ELF-1 (cell line): ENCODE measurements at places on chromosomes 5 and 9.

DNA sequence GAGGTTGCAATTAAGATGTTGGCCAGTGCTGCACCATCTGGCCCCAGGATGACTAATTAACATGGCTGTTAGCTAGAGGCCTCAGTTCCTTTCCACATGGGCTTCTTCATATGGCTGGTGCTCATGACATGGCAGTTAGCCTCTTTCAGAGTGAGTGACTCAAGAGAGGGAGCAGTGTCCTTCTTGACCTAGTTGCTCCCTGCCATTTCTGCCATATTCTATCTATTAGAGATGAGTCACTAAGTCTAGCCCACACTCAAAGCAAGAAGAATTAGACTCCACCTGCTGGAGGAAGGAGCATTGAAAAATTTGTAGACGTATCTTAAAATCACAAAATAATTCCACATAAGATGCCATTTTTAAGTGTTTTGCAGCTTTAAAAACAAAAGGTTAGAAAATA, 651.2 kb upstream of the CCNG1 start:
- DNase-seq = no peak

DNA sequence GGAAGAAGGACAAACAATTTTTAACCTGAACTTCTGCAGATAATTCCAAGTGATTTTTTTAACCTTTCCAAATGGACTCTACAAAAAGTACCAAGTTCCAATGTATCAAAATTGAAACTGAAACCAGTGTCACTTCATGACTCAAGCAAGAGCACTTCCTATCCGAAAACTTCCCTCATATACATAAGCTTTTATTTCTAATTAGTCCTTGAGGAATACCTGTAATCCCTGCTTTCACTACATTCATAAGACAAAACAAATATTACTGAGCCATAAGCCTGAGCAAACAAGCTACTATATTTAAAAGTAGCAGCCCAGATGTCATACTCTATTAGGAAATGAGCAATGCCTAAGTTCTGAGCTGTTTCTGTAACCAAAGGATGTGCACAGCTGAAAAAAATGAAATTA, 224.4 kb downstream of the EBF1 start:
- no peak for DNase-seq

GRCh38 chr5:134083517-134083916, 31.0 kb upstream of the TCF7 start:
- DNase-seq = no peak

DNA sequence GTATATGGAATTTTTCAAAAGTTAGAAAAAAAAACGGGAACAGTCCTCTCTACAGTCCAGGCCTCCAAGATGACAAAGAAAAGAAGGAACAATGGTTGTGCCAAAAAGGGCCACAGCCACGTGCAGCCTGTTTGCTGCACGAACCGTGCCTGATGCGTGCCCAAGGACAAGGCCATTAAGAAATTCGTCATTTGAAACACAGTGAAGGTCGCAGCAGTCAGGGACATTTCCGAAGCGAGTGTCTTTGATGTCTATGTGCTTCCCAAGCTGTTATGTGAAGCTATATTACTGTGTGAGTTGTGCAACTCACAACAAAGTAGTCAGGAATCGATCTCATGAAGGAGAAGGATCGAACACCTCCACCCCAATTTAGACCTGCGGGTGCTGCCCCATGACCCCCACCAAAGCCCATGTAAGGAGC, 37.4 kb downstream of the HMGCR start:
- DNase-seq = no peak

DNA sequence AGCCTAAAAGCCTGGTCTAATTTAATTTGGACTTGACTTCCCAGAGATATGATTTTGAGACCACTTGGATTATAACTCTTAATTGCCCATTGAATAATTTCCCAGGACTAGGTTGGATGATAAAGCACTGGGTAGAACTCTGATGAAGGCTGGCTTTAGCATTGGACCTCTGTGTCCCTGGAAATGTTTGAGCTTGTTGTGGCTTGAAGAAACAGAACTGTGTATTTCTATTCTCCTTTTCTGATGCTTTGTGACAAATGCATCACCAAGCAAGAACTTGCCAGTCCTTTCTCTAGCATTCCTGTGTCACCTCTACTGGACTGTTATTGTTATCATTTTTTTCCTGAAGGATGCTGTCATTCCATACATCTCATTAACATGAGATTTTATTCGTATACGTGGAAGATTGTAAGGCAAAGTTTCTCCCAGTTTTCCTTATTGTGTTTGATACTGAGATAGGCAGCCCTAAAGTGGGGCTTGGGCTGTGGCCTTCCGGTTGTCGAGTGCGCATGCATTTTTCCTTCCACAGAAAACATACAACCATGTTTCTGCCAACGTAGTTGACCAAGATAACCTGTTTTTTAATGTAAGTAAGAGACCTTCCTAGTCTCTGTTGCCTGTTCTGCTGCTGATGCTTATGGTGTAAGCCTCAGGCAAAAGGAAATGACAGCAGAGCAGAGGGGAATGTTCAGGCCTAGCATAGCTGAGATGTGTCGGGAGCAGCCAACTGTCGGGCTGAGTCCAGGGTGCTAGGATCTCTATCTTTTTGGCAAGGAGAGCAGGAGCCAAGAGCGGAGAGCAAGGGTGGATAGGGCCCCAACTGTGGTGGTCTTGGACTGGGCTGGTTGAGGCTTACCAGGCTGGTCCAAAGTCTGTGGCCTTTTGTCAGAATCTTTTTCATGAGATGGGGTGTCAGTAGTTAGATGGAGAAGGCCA, 2.3 kb downstream of the NTRK2 start:
- DNase-seq = peak; percentile 17

GRCh38 chr9:119095072-119095471, 274.2 kb downstream of the BRINP1 start:
- no peak for DNase-seq

DNA sequence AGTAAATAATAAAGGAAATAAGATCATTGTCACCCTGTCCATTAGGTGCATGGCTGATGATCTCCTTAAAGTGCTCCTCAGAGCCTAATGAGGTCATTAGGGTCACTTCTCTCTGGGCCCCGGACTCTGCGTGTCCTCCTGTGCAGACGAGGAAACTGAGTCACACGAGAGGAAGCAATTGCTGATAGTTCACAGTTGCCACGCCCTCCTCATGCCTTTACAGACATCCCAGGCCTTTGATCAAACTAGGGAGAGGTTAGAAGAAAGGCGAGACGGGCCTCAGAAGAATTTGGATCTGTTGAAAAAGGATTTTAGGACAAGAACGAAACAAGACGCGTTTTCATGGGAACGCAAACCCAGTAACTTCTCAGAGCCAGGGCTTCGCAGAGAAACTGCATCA, 32.0 kb upstream of the MSX2 start:
- peak; percentile 25 for DNase-seq

DNA sequence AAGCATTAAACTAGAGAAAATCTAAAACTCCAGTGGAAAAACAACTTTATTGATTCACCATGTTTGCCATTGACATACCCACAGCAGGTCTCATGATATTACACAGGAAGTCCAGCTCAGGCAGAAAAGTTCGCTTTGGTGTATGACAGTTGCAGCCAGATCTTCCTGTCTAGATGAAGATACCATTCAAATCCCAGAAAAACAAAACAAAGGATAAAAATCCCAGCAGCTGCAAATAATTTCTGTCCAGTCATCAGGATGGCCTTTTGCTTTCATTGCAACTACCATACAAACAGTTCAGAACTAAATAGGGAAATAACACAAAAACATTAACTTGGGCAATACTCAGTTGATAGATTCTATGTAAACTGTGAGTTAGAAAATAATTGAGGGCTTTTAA, 136.0 kb upstream of the NREP start:
- no peak for DNase-seq

DNA sequence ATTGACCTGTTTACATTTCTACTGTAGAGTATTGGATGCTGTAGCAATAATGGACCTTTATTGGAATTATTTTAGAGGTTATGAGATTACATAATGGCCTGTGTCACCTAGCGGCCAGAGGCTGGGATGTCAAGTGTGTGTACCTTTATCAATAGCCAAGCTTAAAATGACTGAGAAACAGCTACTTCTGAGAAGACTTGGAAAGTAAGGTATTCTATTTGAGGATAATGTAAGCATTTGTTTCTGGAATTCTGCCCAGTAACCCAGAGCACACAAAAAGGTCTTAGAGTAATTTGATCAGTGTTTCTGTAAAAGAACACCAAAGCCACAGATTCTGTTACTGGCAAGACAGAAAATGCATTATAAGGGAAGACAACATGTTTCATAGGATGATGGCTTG, 116.8 kb downstream of the MACIR start:
- no peak for DNase-seq

- no peak for DNase-seq
These were observed 127.7 kb upstream of the PPP1R2B start for GRCh38 chr5:156722358-156722757.

DNA sequence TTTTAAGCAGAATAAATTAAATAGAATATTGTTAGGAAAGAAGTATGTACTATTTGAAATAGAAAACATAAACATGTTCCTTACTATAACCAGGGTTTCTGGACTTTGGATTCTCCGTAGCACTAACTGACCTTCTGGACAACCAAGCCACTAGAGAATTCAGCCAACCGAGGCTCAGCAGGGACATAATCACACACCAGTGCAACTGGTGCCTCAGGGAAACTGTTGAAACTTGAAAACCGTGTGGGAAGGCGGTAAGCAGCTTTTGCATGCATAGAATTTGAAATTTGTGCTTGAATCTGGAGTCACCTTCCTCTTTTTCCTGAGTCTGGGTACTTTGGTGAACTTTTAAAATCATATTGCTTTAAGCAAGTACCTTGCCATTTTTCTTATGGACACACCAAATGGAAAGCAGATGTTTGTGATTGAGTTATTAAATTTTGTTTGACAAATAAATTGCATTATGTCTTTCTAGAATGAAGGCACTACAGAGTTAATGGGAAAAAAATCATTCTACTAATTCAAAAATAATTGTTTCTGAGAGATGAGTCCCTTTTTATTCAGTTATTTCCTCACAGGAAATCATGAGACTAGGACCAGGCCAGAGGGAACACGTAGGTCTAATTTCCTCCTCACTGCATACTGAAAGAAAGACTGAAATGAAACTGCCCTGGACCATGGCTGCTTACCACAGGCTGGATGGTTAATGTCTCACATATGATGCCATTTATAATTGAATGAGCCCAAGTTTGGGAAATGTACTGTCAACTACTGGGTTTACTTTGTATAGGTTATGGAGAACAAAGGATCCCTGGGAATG, 20.6 kb upstream of the SCAMP1 start:
- DNase-seq = no peak

- DNase-seq = no peak
These were observed 29.8 kb downstream of the HMGCR start for GRCh38 chr5:75366787-75367186.

GRCh38 chr5:140635291-140636257, 2.6 kb upstream of the CD14 start:
- no peak for DNase-seq

DNA sequence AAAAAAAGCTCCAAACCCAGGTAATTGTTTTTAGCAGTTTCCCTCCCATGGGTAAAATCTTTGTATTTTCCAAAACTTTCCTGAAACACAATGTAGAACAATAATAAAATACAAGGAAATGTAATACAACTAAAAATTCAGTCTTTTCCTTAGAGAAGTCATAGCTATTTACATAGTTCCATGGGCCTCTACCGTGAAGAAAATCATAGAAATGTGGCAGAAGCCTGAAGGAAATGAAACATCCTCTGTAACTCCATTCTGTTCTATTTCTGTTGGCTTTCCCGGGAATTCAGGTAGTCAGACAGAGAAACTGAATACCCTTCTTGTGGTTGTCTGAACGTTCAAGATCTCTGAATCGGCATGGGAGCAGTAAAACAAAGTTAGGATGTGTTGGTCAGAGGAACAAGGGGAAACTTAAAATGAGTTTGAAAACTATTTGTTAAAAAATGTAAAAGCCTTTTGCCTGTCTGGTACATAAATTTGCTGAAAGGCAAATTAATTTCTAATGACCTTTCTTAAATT, 202.4 kb upstream of the ZNF608 start:
- no peak for DNase-seq

- no peak for DNase-seq
These were observed 132.1 kb downstream of the CDH18 start for GRCh38 chr5:19855931-19856330.

DNA sequence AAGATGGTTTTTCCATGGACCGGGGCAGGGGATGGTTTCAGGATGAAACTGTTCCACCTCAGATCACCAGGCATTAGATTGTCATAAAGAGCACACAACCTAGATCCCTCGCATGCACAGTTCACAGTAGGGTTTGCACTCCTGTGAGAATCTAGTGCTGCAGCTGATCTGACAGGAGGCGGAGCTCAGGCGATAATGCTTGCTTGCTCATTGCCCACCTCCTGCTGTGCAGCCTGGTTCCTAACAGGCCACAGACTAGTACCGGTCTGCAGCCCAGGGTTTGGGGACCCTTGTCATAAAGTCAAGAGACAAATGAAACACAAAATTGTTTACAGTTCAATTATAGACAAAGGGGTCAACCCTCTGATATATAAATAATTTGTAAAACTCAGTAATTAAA, 101.7 kb downstream of the RANBP17 start:
- peak; percentile 15 for DNase-seq

DNA sequence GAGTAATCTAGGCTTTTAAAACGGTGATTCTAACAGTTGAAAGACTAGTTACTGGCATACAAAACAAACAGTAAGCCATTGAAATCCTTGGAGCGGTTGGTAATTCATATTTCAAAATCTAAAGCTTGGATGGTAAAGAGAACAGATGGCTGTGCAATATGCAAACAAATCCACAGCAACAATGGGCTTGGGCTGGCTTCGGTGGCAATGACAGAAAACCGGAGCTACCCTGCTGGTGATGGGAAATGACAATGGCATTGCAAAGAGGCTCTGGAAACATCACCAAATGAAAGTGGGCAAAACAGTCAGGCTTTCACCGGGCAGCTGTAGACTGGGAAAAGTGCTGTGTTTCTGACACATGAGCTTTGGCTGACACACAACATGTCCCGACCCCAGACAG, 42.2 kb downstream of the MED27 start:
- DNase-seq = no peak

- no peak for DNase-seq
These were observed 125.8 kb downstream of the ZNF354C start for GRCh38 chr5:179185941-179186411.

- DNase-seq = no peak
These were observed 165.2 kb downstream of the ADAMTS12 start for GRCh38 chr5:33726422-33727165.

DNA sequence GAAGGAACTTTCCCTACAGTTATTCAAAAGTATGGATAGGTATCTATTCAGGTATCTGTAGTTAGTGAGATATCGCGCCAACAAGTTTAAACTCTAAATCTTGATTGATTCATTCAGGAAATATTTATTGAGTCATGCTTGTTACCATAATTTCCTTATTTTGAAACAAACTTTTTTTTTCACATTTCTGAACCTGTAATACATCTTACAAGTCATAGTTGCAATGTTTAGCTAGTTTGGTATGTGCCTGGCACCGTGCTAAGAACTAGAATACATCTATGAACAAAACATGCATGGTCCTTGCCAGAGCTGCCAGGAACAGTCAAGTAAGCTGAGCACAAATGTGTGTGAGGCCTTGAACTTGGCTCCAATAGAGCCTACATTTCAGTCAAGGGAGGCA, 226.4 kb downstream of the PCSK5 start:
- no peak for DNase-seq

DNA sequence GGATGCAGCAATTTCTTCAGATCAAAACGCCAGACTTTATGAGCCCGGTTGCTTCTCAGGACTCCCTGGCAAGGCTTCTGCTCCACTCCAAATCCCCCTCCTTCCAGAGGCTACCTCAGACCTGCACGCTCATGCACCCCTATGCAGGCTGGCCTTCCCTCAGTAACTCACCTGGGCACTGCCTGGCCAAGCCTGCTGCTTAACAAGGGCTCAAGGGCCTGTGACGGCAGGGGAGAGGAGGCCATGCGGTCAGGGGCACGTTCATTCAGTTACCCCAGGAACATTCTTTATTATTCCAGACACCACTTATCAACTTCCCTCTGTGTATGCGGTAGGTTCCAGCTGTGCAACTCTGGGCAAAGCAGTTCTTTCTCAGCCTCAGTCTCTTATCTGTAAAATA, 79.6 kb downstream of the HRH2 start:
- no peak for DNase-seq
